HCT116 (cell line): ENCODE measurements at places on chromosomes 4 and X. TPM values are rescaled to one million over a fixed set of nuclear protein-coding genes. Genes with fewer than 3 reads are reported as not detected.

DNA sequence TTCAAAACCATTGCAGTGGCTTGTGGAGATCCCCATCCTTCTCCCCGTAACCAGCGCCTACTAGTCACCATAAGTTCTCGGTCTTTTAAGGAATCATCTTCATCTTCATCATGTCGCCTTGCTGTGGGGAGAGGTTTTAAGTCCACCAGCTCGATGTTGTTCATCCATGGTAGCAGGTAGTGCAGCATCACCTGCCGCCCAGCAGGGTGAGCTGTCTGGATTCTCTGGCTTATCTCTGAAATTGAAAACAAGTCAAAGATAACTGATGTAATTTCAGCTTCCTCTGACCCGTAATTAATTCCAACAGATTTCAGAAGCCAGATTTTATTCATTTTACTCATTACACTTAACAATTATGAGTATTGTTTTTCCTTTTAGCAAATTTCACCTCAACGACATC is 67.4 kb downstream of the ZAR1 start:
- no peak for DNase-seq

DNA sequence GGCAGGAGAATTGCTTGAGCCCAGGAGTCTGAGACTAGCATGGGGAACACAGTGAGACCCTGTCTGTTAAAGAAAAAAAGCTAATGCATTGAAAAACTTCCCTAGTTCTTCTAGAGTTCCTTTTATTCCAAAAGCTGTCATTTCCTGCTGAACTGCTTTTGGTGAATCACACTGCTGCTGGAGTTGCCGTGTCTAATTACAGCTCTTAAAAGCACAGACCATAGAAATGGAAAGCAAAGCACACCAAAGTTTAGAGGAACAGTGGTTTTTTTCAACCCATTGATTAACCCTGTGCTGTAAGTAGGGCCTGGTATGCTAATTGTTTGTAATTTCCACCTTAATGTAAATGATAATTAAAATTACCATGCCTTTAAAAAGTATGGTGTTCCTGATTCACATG is 52.4 kb downstream of the SEPTIN11 start:
- no peak for DNase-seq

DNA sequence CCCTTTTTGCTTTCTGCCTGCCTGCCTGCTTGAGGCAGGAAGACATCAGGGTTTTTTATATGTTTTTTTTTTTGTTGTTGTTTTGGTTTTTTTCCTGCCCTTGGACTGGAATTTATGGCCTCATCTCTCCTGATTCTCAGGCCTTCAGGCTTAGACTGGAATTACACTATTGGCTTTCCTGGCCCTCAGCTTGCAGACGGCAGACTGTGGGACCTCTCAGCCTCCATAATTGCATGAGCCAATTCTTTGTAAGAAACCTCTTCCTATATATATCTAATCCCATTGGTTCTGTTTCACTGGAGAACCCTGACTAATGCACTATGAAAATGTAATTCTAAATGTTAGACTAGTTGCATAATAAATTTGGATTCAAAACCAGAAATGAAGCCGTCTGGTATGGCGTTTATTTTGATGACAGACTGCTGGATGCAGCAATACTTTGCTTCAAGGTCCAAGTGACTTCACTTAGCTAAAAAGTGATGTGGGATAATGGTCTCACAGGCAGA is 59.0 kb downstream of the SEL1L3 start:
- DNase-seq: no peak

- DNase-seq: no peak
These were observed 28.0 kb downstream of the DKK2 start for GRCh38 chr4:107008115-107008514.

DNA sequence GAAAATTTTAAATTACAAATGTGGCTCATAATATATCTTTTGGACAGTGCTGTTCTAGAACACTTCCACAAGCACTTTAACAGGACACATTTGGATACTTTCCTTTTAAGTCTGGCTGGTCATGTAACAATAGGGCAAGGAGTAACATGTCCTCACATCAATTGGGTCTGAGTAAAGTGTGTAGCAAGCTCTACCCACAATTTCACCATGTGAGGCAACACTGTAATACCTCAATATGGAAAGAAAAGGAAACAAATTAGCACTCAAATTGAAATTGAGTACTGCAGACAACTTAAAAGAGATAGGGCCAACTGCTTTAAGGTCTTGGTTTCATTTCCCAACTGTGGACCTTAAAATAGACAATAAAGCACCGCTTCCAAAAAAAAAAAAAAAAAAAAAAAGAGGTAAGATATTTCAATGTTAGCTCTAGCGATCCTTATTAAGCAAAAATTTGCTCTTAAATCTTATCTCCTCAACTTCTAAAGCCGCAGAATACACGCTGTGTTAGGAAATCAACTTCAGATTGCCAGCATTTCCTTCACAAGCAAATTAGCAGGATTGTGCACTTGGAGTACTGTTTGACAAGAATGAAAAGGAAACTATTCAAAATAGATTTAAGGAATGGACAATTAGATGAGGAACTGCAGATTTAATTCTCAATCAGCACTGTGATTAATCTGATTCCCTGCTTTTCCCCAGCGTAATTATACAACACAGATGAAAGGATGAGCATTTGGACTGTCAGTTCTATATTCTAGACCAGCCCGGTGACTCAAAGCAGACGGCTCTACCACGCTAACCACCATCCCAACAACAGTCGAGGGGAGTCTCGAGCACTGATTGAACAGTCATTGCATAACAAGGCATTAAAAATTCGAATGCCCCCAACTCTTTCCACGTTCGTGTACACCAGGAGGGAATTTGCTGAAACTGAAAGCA is 1.6 kb downstream of the CASK start:
- no peak for DNase-seq

DNA sequence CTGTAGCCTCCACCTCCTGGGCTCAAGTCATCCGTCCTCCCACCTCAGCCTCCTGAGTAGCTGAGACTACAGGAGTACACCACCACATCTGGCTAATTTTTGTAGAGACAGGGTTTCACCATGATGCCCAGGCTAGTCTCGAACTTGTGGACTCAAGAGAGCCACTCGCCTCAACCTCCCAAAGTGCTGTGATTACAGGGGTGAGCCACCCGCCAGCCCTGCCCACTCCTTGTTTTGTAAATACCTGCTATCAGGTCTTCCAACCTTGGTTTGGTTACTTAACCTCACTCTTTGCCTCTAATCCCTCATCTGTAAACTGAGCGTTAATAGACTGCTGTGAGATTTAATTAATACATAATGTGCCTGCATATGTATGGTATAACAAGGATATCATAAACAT is 803 bp downstream of the CNGA1 start:
- no peak for DNase-seq

GRCh38 chr4:153257151-153257620 is 52.9 kb downstream of the TRIM2 start:
- no peak for DNase-seq

DNA sequence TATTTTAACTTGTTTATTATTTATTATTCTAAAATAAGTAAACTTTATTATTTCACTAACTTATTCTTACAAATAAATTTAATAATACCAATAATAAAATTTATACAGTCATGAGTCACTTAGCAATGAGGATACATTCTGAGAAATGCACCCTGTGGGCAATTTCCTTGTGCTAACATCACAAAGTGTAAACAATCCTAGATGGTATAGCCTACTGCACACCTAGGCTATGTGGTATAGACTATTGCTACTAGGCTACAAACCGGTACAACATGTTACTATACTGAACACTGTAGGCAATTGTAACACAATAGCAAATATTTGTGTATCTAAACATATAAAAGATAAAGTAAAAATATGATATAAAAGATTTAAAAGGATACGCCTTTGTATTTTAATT is 479.5 kb downstream of the EPHA5 start:
- no peak for DNase-seq

- no peak for DNase-seq
These were observed 15.0 kb upstream of the MSMO1 start for GRCh38 chr4:165312506-165312905.

- no peak for DNase-seq
These were observed 54.4 kb downstream of the RNF150 start for GRCh38 chr4:141078871-141079270.

- DNase-seq: no peak
These were observed 29.4 kb downstream of the SEC31A start for GRCh38 chr4:82861529-82861928.

FABP2 gene
- total RNA-seq: not detected

CLNK gene
- not detected for total RNA-seq

ZCCHC13 gene
- total RNA-seq: not detected

HUWE1 gene
- total RNA-seq: 197 TPM

H2AZ1 gene
- total RNA-seq: 839 TPM

PRSS12 gene
- 13.8 TPM for total RNA-seq
